ENCODE measurements at places on chromosomes 4 and X.

GRCh38 chr4:184279496-184280061, 61.9 kb upstream of the ENPP6 start:
- no peak for DNase-seq

GRCh38 chrX:40006106-40007017, 91.4 kb downstream of the BCOR start:
- no peak for DNase-seq

DNA sequence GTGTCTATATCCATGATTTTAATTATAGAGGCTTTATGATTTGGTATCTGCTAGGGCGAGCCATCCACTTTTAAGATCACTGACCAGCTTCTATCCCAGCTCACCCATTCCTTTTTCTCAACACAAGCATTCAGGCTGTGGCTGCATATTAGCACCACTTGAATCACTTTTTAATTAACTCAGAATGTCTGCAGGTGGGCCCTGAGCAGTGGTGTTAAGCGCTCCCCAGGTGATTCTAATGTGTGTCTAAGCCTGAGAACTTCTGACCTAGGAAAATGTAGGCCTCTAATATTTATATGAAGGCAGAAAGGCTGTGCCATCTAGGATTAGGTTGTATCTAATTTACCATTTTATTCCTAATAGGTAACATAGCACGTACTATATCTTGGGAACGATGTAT, 19.8 kb upstream of the QRFPR start:
- DNase-seq, result no peak

GRCh38 chr4:123843137-123843536, 446.5 kb downstream of the SPRY1 start:
- peak; percentile 51 for DNase-seq

Data from fibroblast of skin of scalp (primary cell).